Activated CD4-positive, alpha-beta memory T cell treated with anti-CD3 and anti-CD28 coated beads, Interleukin-2, amount 10 ng/mL, durations not matched to agents 7 days and 5 days (primary cell): ENCODE measurements at places on chromosomes 2 and 18.

- H3K4me1 ChIP-seq, result peaks cover 14% of the 10 kb centered on the region
- no peak for DNase-seq
- H3K27ac ChIP-seq, result no peak overlapping the region
- H3K36me3 ChIP-seq, result peaks cover 4% of the 10 kb centered on the region
- no peaks in the 10 kb centered on the region for H3K27me3 ChIP-seq
- no peak overlapping the region for H3K4me3 ChIP-seq
These were observed 130.7 kb upstream of the KLF7 start for GRCh38 chr2:207296265-207296948.

- peaks cover 5% of the 10 kb centered on the region for H3K36me3 ChIP-seq
- no peak overlapping the region for H3K27ac ChIP-seq
- no peak overlapping the region for H3K4me3 ChIP-seq
- peaks cover 6% of the 10 kb centered on the region for H3K27me3 ChIP-seq
- DNase-seq, result no peak
- H3K4me1 ChIP-seq, result peaks cover 1% of the 10 kb centered on the region
These were observed 792.7 kb downstream of the RNF144A start for GRCh38 chr2:7709907-7710306.

- no peak overlapping the region for H3K4me3 ChIP-seq
- peaks cover 2% of the 10 kb centered on the region for H3K27me3 ChIP-seq
- no peak overlapping the region for H3K27ac ChIP-seq
- peaks cover 2% of the 10 kb centered on the region for H3K4me1 ChIP-seq
- no peak for DNase-seq
These were observed 22.9 kb upstream of the SSB start for GRCh38 chr2:169775765-169776164.

DNA sequence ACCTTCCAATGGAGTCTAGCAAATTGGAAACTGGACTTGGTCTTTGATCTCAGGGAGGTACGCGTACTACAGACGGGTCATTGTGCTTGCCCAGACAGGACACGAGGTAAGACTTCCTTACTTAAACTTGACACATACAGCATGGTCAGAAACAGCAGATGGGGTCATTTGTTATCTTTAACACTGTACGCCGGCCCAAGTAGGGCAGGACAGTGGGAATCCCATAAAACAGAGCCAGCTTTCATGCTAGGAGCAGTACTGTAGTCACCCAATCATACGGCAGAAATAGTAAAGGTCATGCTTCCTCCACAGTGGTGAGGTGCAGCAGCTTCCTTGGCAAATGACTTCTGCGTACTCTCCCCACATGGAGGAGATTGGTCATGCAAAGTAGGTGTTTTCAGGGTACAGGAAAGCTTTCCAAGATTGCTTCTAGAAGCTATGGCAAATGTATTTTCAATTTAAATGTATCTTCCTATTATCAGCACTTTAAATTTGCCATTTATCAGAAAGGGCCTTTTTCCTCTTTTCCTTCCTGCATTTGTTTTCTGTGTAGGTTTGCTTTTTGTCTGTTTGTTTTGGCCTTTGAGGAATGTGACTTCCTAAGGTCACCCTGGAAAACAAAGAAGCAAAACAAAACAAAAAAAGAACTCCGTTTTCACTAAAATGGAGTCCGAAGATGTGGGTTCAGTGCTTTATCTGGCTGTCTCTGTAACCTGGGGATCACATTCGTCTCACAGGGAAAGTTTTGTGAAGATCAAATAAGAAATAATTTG lies 74.0 kb upstream of the DSG1 start:
- H3K27me3 ChIP-seq, result no peaks in the 10 kb centered on the region
- H3K4me3 ChIP-seq, result no peak overlapping the region
- no peak overlapping the region for H3K27ac ChIP-seq
- no peaks in the 10 kb centered on the region for H3K4me1 ChIP-seq

DNA sequence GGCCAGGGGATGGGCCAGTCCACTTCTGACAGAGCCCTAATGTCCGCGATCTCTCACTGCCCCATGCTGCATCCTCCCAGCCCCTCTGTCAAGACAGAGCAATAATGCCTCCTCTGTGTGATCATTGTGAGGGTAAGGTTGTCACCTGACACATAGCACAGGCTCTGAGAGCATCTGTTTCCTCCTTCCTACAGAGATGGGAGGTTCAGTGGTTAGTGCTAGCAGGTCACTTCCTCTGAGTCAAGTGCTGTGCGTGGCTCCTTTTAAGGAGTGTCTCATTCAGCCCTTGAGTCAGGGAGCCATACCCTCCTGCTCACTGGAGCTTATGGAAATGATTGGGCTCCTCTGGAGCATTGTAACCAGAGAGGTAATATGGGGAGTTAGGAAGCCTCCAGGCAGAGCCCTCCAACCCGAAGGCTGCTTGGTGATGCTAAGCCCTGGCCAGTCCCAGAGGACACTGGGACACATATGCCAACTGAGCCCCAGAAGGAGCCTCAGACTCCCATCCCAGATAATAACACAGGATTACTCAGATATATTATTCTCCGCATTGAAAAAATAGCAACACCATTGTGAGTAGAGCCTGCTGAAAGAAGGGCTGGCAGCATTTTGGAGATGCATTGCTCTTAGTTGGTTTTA lies 189.0 kb downstream of the GALNT1 start:
- H3K4me3 ChIP-seq, result no peak overlapping the region
- H3K27ac ChIP-seq, result no peak overlapping the region
- no peak for DNase-seq
- peaks cover 5% of the 10 kb centered on the region for H3K4me1 ChIP-seq
- H3K36me3 ChIP-seq, result no peaks in the 10 kb centered on the region
- H3K27me3 ChIP-seq, result no peaks in the 10 kb centered on the region

GRCh38 chr2:30792521-30792920 lies 14.7 kb downstream of the CAPN13 start:
- H3K4me1 ChIP-seq, result no peaks in the 10 kb centered on the region
- no peaks in the 10 kb centered on the region for H3K36me3 ChIP-seq
- peaks cover 29% of the 10 kb centered on the region for H3K27me3 ChIP-seq

DNA sequence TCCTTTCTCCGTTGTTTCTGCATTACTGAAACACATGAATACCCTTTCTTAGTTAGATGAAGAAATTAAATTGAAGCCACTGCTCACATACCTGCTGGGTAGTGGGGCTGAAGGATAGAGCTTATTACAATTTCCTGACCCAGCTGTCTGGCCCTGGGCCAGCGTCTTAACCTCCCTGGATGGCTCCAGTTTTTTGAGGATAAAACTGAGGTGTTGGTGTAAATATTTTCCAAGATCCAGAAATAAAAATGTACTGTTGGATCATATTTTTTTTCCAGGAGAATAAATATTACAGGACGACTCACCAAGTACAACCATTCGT lies 3.5 kb downstream of the RNF144A start:
- peaks cover 21% of the 10 kb centered on the region for H3K4me1 ChIP-seq
- no peak overlapping the region for H3K27ac ChIP-seq
- peaks cover 15% of the 10 kb centered on the region for H3K27me3 ChIP-seq
- no peak for DNase-seq
- H3K4me3 ChIP-seq, result no peak overlapping the region

GRCh38 chr2:219567791-219568361 lies 3.5 kb downstream of the OBSL1 start:
- H3K4me1 ChIP-seq, result no peaks in the 10 kb centered on the region
- no peak for DNase-seq
- H3K27me3 ChIP-seq, result peaks cover 25% of the 10 kb centered on the region
- no peaks in the 10 kb centered on the region for H3K36me3 ChIP-seq
- H3K27ac ChIP-seq, result no peak overlapping the region
- no peak overlapping the region for H3K4me3 ChIP-seq
